ENCODE measurements at places on chromosomes 7 and 10.

GRCh38 chr10:62116896-62117295 lies 151.7 kb downstream of the RTKN2 start:
- DNase-seq, result no peak

DNA sequence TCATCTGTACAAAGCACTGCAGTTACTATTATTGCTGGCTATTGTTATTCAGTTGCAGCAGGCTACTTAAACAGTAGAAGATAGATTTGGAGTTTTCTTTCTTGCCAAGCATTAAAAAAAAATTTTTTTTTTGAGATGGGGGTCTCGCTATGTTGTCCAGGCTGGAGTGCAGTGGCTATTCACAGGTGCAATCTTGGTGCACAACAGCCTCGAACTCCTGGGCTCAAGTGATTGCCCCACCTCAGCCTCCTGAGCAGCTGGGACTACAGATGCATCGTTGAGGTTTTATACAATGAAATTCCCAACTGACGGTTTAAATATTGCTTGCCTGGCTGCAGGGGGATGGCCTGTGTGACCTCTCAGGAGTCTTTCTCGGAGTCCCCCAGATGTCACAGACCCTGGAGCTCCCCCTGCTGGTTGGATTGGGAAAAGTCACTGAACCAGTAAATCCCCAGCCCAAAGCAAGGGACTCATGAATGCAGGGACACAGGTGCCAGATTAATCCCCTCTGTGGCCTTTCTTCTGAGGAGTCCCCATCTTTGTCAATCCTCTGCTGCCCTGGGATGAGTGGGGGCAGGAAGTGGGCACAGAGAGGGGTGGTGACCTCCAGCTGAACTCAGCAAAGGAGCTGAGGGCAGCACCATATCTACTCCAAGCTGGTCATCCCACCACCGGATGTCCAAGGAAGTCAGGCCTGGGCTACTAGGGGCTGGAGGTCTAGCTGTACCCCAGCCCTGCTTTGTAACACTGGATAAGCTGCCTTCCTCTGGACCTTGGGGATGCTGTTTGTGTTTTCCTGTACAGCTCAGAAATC lies 149.6 kb downstream of the C10orf105 start:
- DNase-seq, result peak; percentile 78

GRCh38 chr7:92075455-92076158 lies 58.7 kb downstream of the CYP51A1 start:
- DNase-seq, result no peak

- no peak for DNase-seq
These were observed 64.4 kb downstream of the ZWINT start for GRCh38 chr10:56296618-56297017.
